Fibroblast of lung (primary cell): ENCODE measurements at places on chromosomes 7 and 10. TPM values are rescaled to one million over a fixed set of nuclear protein-coding genes. Genes with fewer than 3 reads are reported as not detected.

The CHN2 gene
- total RNA-seq: 0.33 and 1.3 TPM in 2 replicates

GRCh38 chr7:3762146-3762831 lies 461.2 kb downstream of the SDK1 start:
- DNase-seq: no peak

DNA sequence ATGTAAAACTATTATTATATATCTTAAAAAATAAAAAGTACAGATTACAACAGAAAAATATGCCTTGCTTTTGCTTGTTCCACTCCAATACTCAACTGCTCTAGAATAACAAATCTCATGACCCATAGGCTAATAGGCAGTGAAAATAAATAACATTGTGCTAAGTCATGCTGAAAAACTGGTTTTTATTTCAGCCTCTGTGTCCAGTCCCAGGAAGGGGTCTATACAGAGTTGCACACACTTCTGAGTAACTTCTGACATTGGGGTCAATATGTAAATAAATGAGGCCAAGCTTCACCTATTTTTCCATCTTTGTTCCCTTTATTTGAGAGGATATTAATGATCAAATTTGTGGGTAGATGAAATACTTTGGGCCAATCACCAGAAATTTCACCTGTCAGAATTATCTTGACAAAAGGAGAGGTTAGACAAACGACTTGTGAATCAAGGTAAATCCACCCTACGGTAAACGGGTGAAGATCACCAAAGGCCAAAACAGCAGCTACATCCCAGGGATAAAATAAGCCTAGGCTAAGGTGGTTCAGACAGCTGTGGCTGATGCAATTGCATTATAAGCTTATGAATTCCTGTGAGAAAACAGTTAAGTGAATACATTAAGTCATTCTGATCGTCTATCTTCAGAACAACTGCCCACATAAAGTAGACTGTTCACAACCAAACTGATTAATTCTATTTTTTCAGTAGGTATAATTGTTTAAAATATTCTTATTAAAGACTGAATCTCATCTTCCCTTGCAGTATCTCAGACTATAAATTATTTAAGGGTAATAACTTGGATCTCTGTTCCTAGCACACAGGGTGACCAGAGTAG lies 87.5 kb downstream of the UBE2H start:
- peak; percentile 45 for DNase-seq

DNA sequence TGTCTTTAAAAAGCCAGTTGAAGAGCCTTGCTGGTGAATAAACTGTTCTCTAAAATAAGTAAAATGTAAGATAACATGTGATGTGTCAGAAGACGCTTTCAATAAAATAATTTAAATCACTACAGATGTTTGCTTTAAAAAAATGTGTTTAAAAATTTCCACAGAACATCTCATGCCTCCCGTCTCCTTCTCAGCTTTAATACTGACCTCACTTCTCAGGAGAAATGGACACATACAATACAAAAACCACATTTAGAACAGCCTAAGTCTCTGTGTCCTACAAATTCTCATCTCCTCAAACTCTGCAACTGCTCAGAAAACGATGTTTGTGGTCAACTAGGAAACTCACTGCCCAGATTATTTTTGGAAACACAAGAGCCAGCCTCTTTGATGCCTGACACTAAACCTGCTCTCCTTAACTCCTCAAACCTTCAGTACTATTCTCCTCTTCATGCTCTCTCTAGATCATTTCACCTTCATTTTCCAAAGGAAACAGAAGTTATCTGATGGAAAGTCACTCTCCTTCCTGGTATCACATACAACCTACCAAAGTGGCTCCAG lies 120.3 kb downstream of the ZNF438 start:
- no peak for DNase-seq

- no peak for DNase-seq
These were observed 39.2 kb downstream of the ZNF467 start for GRCh38 chr7:149733924-149734790.

DNA sequence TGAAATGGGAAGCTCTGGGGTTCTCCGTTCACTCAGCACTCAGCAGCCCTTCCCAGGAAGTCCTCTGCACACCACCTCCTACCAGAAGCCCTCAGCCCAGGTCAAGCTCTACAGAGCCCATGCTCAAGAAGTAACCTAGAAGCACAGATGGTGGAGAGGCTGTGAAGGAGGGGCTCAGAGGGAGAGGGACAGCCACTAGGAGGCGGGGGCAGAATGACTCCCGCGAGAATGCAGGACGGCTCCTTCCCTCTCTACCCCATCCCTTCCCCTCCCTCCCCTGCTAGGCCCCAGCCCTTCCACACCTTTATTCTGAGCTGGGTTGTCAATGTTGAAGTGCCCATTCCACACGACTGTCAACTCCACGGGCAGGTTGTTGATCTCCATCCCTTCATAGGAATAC lies 373.2 kb downstream of the PLXNA4 start:
- DNase-seq: no peak
